ENCODE measurements at places on chromosomes 7 and 10.

DNA sequence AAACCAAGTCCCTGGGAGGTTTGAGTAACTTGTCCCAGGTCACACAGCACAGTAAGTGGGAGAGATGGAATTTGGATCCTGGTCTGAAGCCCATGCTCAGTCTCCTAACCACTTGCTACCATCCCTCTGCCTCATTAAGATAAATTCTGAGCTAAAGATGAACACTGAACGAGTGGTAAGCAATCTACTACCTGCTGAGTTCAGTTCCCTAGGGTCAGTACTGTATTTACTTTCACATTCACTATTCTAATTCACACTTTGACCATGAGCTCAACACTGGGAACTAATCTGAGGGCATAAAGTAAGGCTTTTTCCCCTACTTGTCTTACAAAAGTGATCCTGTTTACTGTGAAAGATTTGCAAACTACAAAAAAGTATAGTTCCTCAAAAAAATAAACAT, 2.4 kb downstream of the UROS start:
- no peak for DNase-seq

DNA sequence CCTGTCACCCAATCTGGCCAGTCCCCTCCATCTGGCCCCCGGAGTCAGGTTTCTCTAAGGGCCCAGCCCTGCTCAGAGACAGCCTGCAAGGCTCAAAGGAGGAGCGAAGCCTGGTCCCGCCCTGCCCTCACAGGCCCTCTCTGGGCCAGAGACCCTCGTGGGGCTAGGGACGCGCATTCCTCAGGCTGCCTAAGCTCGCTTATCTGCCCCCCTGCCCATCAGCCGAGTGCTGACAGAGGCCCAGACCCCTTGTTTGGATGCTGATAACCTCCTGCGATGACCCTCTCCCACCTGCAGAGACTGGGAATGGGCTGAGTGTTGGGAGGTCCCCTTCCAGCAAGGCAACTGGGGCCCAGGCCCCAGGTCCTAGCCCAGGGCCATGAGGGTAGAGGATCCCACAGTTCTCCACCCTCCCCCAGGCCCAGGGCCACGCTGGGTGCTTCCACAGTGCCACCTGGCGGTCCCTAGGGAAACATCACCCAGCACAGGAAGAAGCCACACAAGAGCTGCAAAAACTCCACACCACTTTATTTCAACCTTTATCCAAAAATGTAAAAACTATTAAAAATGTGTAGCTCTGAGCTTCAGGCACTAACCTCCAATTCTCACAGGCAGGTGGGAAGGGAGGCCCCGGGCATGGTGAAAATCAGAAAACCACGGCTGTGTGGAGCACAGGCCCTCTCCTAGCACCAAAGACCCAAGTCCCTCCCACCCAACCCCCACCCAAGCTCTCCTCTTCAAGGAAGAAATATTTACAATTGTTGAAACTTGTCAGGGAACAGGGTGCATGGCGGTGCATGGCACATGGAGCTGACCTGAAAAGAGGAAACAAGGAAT, 2.2 kb downstream of the NPM3 start:
- peak; percentile 8 for DNase-seq

GRCh38 chr7:35565927-35566326, 129.0 kb downstream of the HERPUD2 start:
- no peak for DNase-seq

- DNase-seq, result no peak
Observed at GRCh38 chr7:150874401-150875198, 22.3 kb downstream of the AOC1 start.

DNA sequence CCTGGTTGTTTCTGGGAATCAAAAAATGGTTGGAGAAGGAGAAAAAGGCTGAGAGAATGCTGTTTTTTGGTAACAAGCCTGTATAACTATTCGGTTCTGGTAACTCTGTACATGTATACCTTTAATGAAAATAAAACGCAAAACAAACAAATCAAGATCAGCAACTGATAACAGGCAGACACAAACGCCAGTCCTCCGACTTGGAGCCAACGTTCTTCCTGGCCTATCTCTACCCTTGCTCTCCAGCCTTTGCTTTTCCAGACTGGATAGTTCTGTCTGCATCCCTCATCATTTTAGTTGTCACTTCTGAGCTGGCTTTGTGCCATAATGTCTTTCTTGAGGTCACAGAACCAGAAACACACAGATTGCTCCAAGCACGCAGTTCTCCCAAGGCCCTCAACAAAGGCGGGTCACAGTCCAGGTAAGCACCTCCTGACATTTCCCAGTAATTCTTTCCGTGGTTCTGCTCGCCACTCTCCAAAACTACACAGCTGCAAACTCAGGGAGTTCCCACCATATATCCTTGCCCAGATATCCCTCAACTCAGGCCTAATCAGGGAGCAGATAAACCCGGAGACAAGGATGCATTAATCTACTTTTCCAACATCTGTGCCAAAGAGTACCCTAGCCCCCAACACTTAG, 20.2 kb downstream of the HIP1 start:
- DNase-seq, result peak; percentile 34

DNA sequence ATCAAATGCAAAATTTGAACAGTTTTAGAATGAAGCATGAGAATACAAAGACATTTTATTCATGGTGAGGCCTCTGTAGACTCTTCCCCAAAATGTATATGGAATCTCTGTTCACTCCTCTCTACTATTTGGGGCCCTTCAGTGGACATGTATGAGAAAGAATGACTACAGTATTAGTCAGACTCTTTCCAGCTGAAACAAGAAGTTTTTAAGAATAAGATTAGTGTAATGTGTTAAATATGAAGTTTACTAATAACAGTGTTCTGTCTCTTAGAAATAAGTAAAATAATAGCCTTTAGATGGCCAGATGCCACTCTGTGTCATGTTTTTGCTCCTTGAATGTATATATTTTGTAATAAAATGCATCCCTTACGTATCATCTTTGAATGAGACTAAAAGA, 585.6 kb downstream of the SUGCT start:
- no peak for DNase-seq

DNA sequence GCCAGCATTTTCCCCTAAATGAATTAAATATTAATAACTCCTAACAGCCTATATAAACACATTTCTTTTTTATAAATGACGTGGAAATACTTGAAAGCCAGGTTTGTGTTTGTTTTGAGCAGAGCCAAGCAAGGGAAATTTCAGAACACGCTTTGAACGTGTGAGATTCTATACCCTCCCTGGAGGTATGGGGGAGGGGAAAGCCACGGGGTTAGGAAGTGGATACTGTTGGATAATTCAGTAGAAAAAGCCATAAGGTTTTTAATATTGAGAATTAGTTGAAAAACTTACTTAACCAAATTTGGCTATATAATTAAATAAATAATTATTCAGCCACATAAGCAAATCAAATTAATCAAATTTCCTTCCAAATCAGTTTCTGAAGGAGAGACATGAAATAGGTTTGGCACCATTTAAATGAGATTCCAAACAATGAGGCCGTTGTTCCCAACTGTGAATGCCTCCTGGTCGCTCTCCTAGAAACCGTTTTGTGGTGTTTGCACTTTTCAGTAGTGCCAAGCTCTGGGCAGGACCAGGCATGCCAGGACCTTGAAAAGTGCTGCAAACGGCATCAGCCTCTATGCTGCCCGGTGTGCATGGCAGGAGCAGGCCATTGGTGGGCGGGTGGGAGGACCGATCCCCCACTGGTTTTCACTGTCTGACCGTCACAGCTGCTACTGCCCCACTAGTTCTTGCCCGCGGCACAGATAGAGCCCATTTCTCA, 88.1 kb downstream of the SEPTIN14 start:
- peak; percentile 99 for DNase-seq

DNA sequence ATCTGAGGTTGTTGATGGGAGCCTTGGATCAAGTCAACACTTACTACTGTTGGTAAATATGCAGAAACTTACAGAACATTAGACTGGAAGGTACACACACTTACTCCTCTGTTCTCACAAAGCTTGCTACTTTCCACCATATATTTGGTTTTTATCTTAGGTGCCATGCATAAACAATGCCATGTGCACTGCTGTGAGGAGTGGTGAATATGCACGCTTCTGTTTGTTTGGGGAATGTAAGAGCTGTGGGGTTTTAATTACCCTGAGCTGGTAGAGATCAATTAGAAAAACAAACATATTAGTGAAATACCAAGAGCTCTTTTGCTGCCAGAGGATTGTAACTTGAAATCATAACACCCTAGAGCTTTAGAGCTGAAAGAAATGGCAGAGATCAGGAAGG, 79.8 kb upstream of the ARID5B start:
- DNase-seq, result no peak

- no peak for DNase-seq
Observed at GRCh38 chr10:7551289-7551688, 115.5 kb downstream of the ITIH5 start.

DNA sequence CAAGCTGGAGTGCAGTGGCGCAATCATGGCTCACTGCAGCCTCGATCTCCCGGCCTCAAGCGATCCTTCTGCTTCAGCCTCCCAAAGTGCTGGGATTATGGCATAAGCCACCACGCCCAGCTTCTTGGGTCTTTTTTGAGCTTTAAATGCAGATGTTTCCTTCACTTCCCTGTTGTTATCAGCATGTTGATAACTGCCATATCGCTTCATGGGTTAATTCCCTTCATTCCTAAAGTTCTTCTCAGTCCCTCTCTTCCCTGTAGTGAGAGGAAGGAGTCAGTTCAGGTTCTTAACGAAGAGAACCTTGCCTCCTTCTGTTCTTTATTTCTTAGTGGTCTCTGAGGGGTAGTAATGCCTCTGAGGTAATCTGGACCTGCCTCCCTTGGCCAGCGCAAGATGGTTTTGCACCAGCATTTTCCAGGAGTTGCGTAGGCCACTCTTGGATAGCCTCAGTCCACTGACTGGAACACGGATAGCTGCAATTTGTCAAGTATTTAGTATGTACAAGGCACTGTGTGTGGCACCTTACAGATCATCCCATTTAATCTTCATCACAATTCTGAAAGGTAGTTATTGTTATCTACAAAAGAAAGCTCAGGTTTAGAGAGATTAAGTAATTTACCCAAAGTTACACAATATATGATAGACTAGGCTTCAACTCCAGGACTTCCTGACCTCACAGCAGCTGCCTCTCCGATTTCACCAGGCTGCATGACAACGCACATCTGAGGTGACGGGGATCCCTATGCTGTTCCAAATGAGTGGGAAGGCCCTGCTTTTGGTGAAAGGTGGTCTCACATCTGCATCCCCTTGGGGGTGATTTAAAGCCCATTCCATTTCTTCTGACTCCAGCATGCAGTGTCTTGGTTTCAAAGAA, 60.5 kb downstream of the GATA3 start:
- DNase-seq, result no peak

GRCh38 chr7:105011141-105011830, 2.7 kb upstream of the KMT2E start:
- DNase-seq, result no peak

DNA sequence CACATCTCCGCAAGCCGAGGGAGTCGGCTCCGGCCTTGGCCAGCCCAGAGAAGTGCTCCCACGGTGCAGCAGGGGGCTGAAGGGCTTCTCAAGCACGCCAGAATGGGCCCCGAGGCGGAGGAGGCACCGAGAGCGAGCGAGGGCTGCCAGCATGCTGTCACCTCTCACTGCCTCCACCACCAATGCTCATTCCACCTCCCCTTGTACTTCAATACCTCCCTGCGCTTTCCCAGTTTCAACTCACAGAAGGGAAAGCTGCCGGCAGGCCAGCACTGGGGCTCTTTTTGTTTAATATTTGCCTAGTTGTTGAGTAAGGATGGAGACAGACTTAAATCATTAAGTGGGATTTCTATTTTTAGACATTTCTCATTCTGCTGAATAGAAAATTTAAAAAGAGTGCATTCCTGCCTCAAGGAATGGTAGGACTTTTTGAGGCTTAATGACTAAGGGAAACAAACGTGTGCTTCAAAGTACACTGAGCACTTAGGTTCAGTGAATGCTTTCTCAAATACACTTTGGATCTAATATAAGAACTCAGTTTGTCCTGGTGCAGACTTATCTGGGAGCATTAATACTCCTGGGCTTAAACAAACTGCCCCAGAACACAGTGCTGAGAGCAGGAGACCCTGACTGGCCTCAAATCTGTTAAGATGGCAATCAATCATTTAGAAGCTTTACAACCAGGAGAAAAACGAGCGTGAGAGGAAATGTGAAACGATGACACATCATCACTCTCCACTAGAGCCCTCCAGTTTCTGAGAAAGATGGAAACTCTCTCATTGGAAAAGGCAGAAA, 131.2 kb downstream of the RALA start:
- DNase-seq, result no peak

- DNase-seq, result no peak
Observed at GRCh38 chr7:23123465-23123864, 17.9 kb downstream of the KLHL7 start.

GRCh38 chr7:6615723-6616555, 529 bp downstream of the ZNF853 start:
- no peak for DNase-seq

- no peak for DNase-seq
Observed at GRCh38 chr10:88026031-88026430, 162.6 kb downstream of the PTEN start.

Data from NCI-H526 treated with DMSO at 0.1 percent for 48 hours (cell line).